SK-N-DZ (cell line): ENCODE measurements at places on chromosomes 13 and 19.

- no peak for DNase-seq
Measured at GRCh38 chr13:60851378-60851777, 454.4 kb downstream of the TDRD3 start.

GRCh38 chr13:42533336-42533591 is 40.7 kb upstream of the TNFSF11 start:
- DNase-seq: no peak

DNA sequence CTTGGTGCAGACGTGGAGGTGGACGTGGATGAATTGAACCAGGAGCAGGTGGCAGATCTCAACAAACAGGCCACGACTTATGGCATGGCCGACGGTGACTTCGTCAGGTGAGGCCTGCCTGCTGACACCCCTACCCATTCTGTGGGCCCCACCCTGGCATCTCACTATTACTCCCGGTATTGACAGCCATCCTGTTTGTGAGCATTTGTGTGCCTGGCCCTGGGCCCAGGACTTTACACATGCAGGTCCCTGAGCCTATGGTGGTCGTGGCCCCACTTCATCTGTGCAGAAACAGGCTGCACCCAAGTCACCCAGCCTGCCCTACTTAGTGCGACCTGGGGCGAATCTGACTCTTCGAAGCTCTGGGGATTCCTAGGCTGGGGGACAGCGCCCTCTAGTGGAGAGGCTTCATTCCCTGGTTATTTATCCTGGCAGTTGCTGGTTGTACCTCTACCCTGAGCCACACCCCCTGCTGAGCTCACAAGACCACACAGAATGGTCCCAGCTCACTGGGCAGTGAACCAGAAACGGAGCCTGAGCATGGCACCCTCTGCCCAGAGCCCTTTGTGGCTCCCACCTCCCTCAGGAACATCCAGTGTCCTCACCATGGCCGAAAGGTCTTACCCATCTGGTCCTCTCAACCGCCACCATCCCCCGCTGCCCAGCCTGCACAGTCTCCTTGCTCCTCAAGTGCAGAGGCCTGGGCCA is 16.9 kb downstream of the ZNF296 start:
- DNase-seq: peak; percentile 54

DNA sequence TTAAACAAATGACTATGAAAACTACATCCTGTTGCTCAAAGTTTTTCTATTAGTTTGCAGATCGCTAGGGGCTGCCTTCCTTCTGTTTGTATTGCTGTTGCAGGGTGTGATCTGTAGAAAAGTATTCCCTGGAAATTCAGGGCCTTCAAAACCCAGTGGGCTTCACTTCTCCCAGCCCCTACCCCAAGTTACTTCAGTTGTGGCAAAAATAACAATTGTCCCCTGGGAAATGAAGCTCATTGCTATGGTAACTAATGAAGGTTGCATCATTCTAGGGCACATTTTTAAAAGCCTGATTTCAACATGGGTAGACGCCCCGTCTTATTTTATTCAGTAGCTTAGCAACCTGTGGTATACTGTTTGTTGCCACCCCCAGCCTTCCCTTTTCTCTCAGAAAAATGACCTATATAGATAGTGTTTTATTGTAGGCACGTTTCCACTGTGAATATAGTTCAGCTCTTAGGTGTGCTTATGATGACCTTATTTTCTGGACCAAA is 60.9 kb downstream of the WDFY2 start:
- DNase-seq: no peak

DNA sequence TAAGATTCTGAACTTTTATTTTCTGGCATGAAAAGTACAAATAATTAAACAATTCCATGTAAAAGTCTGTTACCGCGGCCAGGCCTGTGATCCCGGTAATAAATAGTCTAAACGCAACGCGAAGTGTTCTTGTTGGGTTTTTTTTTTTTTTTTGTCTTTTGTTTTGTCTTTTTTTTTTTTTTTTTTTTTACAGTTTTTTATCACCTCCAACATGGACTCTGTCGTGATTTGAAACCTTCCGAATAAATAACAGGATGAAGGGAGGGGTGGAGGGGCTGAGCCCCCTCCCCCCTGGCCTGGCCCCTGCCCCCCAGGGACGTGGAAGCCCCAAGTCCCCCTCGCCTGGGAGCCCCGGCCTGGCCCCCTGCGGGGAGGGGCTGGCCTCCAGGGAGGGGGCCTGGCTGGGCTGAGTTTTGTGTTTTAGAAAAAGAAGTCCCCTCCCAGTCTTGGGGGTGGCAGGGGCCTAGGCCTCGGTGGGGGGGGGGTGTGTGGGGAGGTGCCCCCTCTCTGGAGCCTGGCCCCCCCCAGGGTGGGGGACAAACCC is 16.0 kb downstream of the PRKCSH start:
- DNase-seq: no peak

DNA sequence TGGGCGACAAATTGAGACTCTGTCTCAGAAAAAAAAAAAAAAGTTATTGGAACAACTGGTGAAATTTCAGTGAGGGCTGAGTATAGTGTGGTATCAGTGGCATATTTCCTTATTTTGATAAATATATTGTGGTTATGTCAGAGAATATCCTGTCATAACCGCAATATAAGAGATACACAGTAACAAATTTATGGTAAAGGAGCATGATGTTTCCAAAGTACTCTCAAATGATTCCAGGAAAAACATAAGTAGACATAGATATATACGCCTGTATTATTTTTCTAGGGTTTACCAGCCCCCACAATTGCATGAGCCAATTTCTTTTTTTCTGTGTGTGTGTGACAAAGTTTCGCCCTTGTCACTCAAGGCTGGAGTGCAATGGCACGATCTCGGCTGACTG is 5.7 kb upstream of the C5AR1 start:
- DNase-seq: no peak

DNA sequence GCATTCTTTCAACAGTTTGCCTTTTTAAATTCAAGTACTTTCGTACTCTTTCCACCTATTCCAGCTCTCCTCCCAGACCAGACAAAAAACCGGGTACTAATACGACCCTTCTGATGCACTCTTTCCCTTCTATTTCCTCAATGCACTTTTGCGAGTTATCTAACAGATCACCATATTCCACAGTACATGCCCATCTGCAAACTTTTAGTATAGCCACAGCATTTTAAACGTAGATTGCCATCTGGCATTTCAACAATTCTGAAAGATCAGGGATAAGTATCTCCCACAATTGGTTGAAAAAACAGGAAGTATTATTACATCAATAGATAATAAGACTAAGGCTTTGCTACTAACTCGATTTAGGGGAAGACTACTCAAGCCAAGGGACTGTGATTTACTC is 31.5 kb downstream of the RBM26 start:
- DNase-seq: no peak

DNA sequence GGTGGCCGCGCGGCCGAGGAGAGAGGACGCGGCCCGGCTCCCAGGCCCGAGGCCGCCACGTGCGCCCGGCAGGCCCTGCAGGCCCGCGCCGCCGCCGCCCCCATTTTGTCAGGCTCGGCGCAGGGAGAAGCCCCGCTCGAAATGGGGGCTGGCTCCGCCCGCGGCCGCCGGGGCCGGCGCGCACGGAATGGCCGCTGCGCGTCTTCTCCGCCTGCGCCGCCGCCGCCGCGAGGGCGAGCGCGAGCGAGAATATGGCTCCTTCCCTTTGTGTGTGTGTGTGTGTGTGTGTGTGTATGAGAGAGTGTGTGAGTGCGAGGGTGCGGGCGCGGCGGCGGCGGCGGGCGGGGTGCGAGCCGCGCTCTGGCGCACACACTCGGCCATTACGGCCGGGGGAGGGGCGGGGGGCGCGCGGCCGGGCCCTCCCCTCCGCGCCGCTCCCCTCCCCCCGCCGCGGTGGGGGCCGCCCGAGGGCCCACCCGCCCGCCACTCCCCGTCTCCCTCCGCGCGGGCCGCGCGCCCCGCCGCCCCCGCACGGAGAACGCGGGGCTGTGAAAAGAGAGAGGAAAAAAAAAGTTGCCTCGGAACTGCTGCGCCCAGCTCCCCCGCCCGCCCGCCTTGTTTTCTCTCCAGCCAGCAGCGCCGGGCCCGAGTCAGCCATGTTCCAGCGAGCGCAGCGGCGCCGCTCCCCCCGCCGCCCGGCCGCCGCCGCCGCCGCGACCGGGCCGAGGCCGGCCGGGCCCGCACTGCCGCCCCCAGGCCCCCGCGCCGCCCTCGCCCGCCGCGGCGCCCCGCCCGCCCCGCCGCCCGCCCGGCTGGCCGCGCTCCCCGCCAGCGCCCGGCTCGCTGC is 1.0 kb downstream of the HMGB1 start:
- peak; percentile 48 for DNase-seq

DNA sequence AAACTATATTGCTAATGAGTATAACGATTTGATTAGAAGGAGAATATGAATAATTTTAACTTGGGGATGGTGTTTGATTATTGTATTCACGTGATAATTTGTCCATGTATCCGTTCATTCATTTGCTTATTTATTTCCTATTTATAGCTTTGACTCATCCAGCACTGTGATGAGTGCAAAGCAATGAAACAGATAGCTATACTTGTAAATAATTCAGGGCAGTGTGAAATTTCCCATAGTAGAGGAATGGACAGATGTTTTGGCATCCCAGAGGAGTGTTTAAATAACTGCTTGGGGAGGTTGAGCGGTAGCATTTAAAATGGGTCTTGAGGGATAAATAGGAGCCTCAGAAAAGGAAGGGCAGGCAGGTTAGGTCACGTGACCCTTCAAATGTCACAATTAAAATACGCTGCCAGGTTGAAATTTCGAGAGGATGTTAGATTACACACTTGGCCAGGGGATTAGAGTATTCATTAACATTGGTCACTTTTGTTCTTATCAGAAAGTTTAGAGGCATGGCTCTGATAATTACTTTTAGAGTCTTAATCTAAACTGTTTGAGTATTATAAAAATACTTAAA is 14.7 kb downstream of the FGF9 start:
- no peak for DNase-seq

DNA sequence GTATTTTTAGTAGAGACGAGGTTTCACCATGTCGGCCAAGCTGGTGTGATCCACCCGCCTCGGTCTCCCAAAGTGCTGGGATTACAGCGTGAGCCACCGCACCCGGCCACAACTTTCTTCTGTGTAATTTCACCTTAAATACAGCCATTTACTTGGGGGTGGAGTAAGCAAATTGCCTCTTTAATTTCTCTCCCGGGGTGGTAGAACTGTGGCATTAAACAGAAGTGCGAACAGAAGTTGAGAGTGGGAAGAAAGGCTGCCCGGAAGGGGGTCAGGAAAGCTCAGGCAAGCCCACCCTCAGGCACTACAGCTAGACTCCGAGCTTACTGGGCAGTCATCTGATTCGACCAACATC is 475 bp upstream of the DNAJC15 start:
- DNase-seq: no peak

DNA sequence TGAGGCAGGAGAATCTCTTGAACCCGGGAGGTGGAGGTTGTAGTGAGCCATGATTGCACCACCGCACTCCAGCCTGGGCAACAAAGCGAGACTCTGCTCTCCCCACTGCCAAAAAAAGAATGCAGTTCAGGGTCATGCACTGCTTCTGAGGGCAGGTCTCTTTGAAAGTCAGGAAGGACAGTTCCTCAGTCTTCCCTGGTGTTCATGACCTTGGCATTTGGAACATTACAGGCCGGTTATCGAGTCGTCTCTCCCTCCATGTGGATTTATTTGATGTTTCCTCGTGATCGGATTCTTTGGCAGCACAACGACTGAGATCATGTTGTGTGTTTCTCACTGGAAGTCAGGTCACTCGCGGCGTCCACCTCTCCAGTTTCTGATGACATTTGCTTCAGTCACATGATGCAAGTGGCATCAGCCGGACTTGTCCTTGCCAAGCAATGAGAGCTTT is 17.2 kb downstream of the FGF21 start:
- DNase-seq: no peak

- no peak for DNase-seq
Measured at GRCh38 chr19:52622261-52622660, 15.9 kb downstream of the ZNF83 start.

- no peak for DNase-seq
Measured at GRCh38 chr13:49064476-49064875, 88.8 kb downstream of the FNDC3A start.

GRCh38 chr13:93262729-93263345 is 36.2 kb downstream of the GPC6 start:
- DNase-seq: no peak

GRCh38 chr13:53781941-53782340 is 753.3 kb downstream of the OLFM4 start:
- peak; percentile 22 for DNase-seq
